Natural killer cell (primary cell): ENCODE measurements at places on chromosomes 5 and 9. TPM values are rescaled to one million over a fixed set of nuclear protein-coding genes. Genes with fewer than 3 reads are reported as not detected.

The ANKRD18B gene
- total RNA-seq: not detected

DNA sequence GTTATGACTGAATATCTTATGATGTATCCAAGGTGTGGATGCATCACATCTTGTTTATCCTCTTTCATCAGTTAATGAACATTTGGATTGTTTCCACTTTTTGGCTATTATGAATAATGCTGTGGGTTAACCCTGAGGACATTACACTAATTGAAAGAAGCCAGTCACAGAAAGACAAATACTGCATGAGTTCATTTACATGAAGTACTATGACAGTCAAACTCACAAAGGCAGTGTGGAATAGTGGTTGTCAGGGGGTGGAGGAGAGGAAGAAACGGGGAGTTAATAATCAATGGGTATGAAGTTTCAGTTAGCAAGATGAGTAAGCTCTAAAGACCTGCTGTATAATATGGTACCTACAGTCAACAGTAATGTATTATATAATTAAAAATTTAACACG, 409.4 kb upstream of the CTNND2 start:
- no peak for DNase-seq
- no peaks in the 10 kb centered on the region for H3K36me3 ChIP-seq
- H3K4me1 ChIP-seq: no peaks in the 10 kb centered on the region
- H3K27ac ChIP-seq: no peak overlapping the region
- H3K27me3 ChIP-seq: no peaks in the 10 kb centered on the region

DNA sequence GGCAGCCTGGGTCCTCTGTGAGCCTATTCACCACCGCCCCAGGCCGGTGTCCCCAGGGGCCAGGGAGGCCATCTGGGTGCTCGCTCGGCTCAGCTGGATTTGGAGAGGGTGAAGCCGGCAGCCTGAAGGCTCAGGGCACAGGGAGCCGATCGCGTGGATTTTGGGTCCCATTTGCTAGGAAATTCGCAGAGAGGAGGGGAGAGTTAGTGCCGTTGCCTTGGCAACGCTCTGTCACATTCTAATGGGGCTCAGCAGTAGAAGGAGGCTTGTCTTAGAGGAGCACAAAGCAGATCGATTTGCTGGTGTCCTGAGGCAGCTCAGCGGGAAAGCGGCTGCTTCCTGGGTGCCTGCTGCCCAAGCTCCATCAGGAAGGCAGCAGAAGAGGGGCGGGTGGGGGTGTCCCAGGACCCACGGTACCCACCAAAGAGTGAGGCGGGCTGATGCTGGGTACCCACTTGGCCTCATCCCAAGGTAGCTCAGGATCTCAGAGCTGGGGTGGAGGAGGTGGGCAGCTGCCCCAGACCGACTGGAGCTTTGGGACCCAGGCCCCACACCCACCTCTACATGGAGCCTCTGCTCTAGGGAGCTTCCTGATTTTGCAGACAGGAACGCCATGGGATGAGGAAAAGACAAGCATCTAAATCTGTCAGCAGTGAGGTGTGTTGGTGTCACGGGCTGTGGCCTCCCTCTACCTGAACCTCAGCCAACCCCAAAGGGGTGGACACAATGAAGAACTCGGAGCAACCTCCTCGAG, 17.1 kb upstream of the OLFM1 start:
- no peaks in the 10 kb centered on the region for H3K36me3 ChIP-seq
- DNase-seq: no peak
- no peaks in the 10 kb centered on the region for H3K4me1 ChIP-seq
- H3K27me3 ChIP-seq: no peaks in the 10 kb centered on the region
- H3K27ac ChIP-seq: no peak overlapping the region

The SPATA31E1 gene
- not detected for total RNA-seq

DNA sequence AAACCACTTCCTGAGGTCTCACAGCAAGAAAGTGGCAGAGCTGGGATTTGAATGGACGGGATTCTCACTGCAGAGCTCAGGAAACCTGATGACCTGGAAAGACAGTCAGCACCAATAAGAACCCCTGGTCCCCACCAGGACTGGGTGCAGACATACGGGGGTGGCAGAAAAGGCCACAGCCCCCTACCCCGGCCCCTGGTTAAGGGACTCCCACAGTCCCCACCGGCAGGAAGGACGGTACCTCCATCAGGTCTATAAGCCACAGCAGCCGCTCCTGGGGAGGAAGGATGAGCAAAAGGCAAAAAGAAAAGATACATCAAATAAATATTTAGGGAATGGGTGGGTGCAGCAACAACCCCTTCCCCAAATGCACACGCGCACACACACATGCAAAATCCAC, 32.0 kb upstream of the AKNA start:
- H3K4me3 ChIP-seq: no peak overlapping the region
- peaks cover 7% of the 10 kb centered on the region for H3K4me1 ChIP-seq
- H3K27ac ChIP-seq: no peak overlapping the region

DNA sequence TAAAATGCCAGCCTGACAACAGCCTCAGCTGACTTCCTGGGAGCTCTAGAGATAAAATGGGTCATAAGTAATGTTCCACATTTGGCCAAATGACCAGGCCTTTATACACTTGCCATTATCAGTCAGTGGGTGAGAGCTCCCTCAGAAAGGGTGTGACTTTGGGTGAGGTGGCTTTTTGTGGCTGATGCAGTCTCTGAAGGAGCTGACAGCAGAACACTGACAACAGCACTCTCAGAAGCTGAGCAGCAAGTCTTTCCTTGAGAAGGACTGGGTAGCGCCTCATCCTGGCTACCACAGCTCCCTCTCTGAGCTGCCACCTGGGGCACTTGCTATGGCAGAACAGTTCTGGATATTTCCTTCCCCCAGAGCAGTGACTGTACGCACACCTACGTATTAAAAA, 22.0 kb upstream of the GNAQ start:
- H3K27ac ChIP-seq: no peak overlapping the region
- peaks cover 19% of the 10 kb centered on the region for H3K4me1 ChIP-seq
- no peak overlapping the region for H3K4me3 ChIP-seq
- no peaks in the 10 kb centered on the region for H3K36me3 ChIP-seq
- no peak for DNase-seq
- H3K27me3 ChIP-seq: no peaks in the 10 kb centered on the region

The RPL7A gene
- 1,600 TPM for total RNA-seq

The MZB1 gene
- total RNA-seq: 2.0 TPM
